ENCODE measurements at places on chromosomes 3 and 15.
A peak's percentile ranks its signal among the peaks of the same experiment; 100 is the strongest.

GRCh38 chr15:41934843-41935242 lies 37.5 kb downstream of the EHD4 start:
- peak; percentile 51 for DNase-seq

GRCh38 chr3:8599146-8599545 lies 45.5 kb downstream of the SSUH2 start:
- DNase-seq: no peak

DNA sequence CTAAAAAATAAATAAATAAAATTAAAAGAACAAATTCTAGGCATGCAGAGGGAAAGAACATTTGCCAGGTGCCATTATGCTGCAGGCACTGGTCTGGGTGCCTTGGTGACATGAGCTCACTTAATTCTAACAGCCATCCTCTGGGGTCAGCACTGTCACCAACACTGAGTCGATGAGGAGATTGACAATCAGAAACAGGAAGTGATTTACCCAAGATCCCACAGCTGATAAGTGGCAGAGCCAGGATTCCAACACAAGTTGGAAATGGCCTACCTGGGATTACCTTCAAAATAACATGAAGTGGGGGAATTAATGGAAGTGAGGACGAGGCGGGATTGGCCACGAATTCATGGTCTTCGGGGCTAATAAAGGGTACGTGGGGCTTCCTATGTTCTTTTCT lies 3.6 kb downstream of the PLIN1 start:
- DNase-seq: no peak

GRCh38 chr3:170471149-170471548 lies 52.5 kb downstream of the CLDN11 start:
- no peak for DNase-seq

DNA sequence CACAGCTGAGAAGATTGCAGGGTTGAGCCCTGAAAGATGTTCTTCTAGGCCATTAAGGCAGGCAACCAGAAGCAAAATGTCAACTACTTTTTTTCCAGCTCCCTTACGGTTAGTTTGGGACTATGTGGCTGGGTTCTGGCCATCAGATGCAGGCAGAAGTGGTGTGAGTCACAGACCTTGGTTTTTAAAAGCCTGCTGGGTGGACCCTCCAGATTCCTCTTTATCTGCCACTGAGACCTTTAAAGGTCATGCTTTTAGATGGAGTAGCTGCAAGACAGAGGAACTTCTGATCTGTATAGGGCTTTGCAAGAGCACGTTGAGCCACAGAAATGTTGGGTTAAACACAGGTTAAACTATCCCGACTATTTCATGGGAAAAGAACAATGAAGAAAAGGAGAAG lies 102.9 kb downstream of the CHST2 start:
- DNase-seq: no peak

- DNase-seq: peak; percentile 83
Measured at GRCh38 chr3:11060500-11061251, 68.1 kb downstream of the SLC6A1 start.

DNA sequence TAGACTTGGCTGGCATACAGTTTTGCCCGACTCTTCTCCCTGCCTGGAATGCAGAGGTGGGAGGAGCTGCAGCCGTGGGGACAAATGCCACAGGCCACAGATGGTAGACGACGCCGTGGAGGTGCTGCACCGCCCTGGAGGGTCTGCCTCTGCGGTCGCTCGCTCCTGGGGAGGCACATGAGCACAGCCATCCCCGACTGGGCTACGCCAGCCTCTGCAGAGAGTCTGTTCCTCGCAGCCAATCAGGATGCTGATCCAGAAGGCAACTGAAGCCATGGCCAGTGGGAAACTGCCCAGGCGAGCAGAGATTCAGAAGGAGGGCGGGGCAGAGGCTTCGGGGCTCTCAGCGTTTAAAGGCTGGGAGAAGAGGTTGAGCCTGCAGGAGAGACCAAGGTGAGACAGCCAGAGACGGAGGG lies 11.9 kb upstream of the LRRC15 start:
- no peak for DNase-seq

GRCh38 chr15:91833056-91833455 lies 20.5 kb upstream of the SLCO3A1 start:
- DNase-seq: no peak

DNA sequence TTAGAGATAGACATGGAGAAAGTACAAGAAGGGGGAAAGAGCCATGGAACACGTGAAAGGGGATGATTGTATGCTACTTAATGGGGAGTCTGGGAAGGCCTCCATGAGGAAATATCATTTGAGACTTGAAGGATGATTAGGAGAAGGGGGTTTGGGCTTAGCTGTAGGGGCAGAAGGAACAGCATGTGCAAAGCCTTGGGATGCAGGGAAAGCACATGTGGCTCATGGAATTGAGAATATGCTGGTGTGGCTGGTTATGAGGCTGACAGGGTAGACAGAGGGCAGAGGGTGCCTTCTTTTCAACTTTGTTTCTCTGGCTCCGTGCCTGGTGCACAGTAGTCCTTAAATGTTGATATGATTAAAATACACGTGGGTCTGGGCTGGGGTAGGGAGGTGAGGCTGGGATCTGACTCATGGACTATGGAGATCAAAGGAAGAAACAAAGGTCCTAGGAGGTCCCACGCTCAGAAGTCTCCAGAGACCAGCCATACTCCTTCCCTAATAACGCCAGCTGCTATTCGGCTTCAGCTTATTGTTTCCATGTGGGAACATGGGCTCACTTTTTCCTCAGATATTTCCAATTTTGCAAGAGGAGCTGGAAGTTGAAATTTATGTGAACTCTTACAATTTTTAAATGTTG lies 1.1 kb downstream of the GTF2E1 start:
- DNase-seq: no peak

DNA sequence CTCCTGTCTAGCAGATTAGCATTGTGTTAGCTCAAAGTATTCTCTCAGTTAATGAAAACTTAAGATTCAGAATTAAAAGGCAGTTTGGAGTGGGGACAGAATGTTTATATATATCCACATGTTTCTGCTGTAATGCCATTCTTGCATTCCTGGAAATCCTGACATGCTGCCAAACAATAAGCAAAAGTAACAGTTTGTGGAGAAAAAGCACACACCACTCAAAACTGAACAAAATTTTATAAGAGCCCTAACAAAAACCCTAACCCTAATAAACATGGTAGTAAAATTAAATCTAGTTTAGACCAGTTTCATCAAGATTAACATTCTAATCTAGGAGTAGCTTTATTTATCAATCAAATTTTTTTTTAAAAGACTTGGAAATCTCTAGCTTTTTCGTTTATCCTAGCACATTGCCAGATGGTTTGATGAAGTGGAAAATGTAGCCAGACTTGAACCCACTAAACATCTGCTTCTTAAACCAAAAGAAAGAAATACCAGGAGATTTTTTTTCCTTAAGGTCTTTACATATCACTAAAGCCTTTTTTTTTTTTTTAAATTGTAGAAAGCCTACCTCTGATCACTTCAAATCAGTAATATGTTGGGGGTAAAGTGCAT lies 3.7 kb downstream of the TCAIM start:
- DNase-seq: no peak

GRCh38 chr3:25349828-25350724 lies 78.0 kb upstream of the RARB start:
- no peak for DNase-seq

- DNase-seq: no peak
Measured at GRCh38 chr3:162729686-162730085, 1233.1 kb downstream of the OTOL1 start.

DNA sequence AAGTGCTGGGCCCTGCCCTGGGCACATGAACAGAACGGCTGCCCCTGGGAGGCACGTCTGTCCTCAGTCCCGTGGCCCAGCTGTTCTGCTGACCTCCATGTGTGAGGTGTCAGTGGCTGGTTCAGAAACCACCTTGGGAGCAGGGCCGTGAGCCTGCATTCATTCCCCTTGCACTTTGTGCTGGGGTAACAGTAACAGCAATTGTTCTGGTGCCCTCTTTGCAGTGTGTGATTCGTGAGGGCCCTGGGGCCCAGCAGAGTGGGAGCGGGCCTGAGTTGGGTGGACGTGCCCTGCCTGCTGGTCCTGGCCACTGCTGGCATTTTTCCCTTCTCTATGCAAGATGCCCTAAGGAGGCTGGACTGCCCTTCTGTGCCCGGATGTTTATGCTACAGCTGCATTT lies 50.4 kb upstream of the MYZAP start:
- no peak for DNase-seq

GRCh38 chr3:46519952-46520351 lies 22.2 kb downstream of the RTP3 start:
- no peak for DNase-seq

DNA sequence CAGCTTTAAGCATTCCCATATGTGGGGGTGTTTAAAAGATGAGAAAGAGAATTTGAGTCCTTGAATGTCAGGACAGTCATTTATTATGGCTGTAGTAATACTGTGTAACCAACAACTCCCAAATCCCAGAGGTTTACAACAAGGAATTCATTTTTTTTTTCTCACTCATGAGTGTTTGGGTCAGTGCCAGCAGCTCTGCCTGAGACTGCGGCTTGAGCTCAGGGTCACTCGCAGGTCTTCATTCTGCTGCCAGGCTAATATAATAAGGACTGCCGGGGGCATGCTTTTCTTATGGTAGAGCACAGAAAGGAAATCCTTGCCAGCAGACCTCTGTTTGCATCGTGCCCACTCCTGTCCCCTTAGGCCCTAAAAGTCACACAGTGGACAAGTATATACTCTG lies 277.9 kb upstream of the LMCD1 start:
- no peak for DNase-seq

- DNase-seq: no peak
Measured at GRCh38 chr3:112464264-112464663, 35.0 kb downstream of the BTLA start.

DNA sequence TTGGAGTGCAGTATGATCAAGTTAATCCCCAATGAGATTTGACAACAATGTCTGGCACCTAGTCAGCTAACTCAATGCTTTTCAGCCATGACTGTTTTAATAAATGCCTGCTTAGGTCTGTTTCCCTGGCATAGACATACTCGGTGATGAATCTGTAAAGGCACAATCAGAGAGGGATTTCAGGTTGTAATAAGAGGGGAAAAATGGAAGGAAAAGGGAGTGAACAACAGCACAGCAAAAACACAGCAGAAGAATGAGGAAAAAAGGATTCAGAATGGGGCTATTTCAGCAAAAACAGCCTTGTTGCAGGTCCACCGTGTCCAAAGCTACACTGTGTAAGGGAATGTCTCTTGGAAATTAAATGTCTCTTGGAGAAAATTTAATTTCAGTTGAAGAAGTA lies 19.3 kb upstream of the CHD2 start:
- no peak for DNase-seq

DNA sequence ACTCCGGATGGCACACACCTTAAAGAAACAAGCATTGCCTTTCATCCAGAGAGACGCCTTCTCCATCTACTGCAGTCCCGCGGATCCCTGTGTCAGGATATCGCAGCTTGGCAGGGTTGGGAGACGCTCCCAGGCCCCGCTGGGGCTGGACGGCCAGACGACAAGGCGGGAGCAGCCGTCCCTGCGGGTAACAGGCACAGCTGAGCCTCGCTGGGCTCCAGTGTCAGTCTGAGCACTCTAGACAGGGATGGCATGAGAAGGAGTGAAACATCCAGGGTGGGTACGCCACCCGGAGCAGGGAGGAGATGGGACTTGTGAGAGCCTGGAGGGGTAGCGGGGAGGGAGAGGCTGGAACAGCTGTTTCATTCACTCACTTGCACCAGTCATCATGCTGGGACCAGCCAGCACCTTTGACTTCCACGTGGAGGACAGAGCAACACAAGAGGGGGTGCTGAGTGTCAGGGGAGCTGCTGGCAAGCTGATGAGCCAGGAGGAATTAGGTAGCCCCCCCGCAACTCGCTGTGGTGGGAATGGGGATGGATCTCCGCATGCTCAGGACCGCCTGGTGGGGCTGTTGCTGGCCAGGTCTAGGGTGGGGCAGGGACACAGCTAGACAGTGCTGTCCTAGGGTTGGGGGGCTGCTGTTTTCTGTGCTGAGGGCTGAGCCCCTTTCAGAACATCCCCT lies 31.6 kb upstream of the SNRPA1 start:
- no peak for DNase-seq

DNA sequence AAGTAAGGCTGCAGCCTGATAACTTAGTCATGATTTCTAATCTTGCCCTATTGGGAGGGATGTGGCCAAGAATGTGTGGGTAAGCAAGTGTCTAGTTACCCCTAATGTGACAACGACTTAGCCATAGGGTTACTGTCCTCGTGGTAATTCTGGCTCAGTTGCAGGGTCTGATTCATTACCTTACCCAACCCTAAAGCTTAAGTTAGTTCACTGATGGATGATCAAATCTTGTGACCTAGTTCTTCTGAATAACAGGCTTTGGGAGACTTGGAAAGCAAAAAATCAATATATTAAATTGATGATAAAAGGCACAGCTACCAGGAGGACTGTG lies 1.6 kb upstream of the INTS14 start:
- DNase-seq: no peak

DNA sequence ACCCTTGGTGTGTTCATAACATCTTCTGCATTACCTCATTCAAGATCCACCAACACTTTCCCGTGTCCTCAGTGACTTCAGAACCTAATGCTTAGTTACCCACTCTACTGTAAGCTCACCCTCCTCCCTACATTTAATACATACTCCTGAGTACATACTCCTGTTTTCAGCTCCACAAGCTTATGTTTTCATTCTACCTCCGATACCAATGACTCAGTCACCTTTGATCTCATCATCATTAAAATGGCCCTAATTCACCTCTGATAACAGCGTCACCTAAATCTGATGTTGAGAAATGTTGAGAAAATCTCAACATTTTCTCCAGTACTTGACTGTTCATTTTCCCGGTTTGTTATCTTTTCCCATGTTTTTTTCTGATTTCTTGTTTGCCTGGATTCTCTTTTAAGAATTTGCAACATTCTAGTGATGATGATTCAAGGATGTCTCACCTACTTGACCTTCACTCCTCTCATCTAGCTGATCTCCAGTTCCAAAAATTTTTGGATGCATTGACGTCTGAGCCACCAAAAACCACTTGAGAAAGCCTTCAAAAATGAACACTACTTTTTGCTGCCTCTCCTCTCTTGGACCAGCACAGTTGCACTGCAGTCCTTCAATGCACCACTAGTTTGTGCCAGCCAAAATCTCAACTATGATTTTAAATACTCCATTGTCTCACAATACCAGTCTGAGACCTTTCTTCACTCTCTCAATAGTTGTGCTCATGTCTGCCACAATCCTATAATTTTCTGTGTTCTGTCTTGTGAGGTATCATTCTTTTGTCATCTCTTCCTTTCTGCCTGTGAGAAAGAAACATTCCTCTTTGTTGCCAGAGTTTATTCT lies 220.7 kb upstream of the SEMA6D start:
- DNase-seq: peak; percentile 14

DNA sequence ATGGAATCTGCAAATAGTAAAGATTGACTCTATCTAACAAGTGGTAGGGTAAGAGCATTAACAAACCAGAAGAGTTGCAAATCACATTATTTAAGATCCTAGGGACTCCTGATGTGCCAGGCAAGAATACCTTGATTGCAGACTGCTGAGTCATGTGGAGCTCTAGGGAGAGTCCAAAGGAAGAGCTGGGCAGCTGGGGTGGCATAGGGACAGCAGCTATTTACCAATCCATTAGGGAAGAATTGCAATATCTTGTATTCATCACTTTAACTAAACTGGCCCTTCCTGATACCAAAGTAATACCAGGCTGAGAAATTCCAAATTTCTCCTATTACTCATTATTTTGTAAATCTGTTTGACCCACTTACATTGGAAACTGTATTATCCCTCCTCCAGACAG lies 52.2 kb upstream of the ACP3 start:
- no peak for DNase-seq

- DNase-seq: no peak
Measured at GRCh38 chr3:138383715-138384465, 35.5 kb downstream of the MRAS start.
